ENCODE measurements at places on chromosomes 5 and 9.

DNA sequence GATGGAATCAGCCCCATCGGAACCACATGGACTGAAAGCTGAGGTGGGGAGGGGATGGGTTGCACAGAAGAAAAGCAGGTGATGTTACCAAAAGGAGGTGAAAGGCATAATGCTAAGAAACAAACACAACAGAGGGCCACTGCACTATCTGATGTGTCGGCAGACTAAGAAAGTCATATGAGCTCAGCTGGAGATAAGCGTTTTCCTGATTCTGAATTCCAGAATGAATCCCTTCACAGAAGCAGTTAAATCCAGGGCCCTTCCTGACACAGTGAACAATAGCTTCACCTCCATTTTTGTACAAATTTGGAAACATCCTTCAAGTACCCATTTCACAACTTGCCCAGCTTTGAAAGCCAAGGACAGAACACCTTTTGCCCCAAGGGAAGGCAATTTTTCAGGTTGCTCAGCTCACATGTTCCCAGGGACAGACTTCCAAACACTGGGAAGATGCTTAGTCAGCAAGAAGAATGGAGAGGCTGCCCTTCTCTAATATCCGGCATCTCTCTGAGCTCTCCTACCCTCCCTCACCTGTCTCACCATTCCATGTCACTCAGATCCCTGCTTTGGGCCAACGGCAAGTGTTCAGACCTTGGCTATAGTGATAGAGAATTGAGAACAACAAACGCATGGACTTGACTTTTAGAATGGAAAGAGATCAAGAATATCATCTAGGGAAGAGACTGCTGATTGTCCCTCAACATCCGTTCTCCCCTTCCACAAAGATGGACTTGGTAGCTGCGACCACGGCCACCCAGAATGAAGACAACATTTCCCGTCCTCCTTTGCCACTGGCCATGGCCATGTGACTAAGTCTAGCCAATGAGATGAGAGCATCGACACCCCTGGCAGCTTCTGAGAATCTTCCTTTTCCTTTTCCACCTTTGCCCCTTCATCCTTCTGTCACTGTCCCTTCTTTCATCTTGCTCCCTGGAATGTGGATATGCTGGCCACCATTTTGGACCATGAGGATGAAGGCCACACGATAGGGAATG is 68.6 kb upstream of the IL17B start:
- DNase-seq: no peak

DNA sequence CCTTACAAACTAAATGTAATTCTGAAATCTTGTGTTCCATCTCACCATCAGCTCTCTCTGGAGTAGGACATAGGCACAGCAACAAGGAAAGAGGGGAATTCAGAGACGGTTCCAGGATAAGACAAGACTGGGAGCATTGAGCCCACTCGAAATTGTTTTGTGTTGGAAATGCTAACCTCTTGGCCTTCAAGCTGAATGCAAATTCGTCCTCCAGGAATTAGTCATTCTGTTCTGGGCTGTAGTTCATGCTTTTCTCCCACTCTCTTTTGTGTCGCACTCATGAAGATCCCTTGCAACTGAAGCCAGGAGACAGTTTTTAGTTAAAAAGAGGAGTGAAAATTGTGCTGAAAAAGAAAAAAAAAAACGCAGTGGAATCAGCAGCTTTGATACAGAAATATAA is 121.7 kb upstream of the SEMA6A start:
- DNase-seq: no peak

DNA sequence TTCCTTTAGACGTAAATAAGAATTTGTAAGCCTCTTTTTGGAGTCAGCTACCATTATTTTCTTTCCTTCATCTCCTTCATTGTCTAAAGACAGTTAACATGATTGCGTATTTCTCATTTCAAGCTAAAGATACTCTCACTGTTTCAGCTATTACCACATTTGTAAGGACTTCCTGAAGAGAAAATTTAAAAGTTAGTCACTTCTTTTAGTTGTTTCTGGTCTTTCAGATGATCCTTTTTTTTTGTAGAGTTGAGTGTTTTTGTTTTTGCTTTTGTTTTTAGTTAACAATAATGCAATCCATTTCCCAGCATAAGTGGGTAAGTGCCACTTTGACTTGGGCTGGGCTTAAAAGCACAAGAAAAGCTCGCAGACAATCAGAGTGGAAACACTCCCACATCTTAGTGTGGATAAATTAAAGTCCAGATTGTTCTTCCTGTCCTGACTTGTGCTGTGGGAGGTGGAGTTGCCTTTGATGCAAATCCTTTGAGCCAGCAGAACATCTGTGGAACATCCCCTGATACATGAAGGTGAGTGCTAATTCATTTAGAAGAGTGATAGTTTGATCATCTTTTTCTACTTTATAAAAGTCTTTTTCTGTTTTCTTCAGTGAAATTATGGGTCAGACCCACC is 2.0 kb downstream of the IL31RA start:
- no peak for DNase-seq

DNA sequence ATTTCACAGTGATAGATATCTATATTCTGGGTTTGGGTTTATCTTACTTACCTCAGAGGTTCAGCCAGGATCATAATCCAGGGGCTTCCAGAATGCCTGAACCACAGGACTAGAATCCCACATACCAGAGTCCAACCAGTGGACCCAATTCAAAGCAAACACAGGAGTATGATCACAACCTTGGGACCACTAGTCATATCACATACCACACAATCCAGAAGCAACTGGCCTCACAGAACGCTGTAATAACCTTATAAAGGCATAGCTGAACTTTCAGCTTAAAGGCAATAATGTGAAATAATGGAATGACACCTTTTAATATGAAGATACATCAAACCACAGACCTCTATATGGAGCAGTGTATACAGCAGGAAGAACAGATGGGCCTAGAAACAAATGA is 25.3 kb downstream of the RAPGEF6 start:
- DNase-seq: no peak

DNA sequence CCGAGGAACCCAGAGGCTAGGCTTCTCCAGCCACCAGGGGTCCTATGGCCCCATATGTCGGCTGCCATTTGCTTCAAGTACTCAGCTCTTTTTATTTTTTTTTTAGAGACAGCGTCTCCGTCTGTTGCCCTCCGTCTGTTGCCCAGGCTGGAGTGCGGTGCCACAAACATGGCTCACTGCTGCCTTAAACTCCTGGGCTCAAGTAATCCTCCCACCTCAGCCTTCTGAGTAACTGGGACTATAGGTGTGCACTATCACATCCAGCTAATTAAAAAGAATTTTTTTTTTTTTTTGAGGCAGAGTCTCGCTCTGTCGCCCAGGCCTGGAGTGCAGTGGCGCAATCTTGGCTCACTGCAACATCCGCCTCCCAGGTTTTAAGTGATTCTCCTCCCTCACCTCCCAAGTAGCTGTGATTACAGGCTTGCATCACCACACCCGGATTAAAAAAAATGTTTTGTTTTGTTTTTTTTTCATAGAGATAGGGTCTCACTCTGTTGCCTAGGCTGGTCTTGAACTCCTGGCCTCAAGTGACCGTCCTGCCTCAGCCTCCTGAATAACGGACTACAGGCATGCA is 8.9 kb downstream of the CERCAM start:
- DNase-seq: no peak

GRCh38 chr5:151202381-151203139 is 21.3 kb downstream of the CCDC69 start:
- DNase-seq: no peak

DNA sequence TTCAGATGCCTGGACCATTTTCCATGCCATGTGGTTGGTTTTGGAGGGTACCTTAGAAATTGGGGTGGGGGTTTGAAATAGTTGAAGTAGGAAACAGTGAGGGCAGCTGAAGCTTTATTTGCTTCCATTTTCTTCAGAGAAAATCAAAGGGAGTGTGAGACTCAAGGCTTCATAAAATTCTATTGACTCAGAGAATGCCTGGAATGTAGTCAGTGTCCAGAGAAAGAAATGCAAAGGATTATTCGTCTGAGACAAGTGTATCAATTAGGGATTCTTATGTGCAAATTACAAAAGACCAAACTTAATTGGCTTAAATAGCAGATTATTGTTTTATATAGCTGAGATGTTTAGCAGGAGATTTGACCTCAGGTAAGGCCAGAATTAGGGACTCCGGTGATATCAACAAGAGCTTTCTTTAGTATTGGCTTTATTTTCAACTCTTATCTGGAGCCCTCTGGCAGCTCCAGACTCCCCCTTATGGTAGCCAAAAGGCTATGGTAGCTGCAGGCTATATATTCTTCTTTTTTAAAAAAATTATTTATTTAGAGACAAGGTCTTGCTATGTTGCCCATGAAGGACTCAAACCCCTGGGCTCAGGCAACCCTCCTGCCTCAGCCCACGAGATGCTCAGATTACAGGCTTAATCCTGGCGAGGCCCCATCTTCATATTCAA is 38.9 kb downstream of the PTTG1 start:
- DNase-seq: no peak

GRCh38 chr9:107489687-107490605 is at the start of gene KLF4:
KLF4 (minus strand) TSS chr9:107489769; CDS start chr9:107489172, 597 bp downstream.
- DNase-seq: peak; percentile 32

GRCh38 chr5:57779383-57780223 is 297.0 kb upstream of the ACTBL2 start:
- peak; percentile 8 for DNase-seq

- DNase-seq: no peak
Observed at GRCh38 chr9:4172731-4173130, 127.1 kb downstream of the GLIS3 start.

DNA sequence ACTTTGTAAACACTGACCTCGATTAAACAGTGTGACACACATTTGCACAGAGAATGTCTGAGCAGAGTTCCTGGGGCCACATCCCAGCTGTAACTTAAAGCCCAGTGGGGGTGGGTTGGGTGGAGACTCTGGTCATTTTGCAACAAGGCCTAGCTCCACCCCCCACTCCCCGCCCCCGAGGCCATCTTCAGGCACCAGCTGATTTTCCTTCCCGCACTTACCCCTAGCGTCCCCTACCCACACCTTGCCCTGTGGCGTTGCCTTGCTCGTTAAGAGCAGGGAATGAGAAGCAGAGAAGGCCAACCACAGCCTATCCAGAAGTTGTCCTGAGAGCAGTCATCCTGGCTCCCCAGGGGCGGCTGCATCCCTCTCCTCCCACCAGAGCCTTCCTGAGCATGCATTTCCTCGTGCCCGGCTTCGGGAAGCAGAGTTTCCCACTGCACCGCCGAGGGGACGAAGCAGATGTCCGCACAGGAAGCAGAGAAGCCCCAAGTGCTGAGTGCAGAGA is 101.7 kb upstream of the SARDH start:
- DNase-seq: no peak

GRCh38 chr5:68659881-68660280 is 433.9 kb upstream of the SLC30A5 start:
- no peak for DNase-seq

DNA sequence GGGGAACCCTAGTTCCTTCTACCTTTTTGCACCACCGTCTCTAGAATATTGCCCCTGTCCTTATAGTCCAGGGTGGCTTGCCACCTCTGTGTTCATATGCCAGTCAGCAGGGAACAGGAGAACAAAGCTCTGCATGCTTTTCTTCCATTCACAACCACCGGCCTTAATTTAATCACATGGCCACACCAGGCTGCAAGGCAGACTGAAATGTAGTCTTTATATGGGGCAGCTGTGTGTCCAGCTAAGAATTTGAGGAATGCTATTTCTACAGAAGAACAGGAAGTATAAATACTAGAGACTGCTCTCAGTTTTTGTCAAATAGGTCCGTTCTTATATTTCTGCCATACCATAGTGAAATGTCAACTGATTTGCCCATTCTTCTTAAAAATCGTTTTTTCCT is 5.8 kb downstream of the C5orf22 start:
- DNase-seq: no peak

DNA sequence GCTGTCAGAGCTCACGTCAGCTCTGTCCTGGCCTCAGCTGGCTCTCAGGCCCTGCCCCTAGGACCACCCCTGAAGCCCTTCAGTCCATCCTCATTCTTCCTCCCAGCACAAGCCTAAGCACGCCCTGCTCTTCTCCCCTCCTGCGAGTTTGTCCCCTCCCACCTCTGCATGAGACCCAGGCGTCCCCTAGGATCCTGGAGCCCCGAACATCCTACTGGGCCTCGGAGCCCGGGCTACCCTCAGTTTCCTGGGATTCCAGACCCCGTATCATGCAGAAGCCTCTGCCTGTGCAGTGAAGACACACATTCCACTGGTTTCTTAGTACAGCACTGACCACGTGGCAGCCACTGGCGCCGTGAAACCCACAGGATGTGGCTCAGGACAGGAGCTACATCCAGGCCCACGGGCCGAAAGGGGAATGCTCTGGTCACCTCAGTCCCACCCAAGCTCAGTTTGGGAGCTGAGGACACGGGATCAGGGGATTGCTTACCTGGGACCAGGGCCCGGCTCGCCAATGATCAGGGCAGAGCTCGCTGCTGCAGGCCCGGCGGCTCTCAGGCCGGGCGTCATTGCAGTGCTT is 64.2 kb downstream of the ZNF354C start:
- DNase-seq: no peak

DNA sequence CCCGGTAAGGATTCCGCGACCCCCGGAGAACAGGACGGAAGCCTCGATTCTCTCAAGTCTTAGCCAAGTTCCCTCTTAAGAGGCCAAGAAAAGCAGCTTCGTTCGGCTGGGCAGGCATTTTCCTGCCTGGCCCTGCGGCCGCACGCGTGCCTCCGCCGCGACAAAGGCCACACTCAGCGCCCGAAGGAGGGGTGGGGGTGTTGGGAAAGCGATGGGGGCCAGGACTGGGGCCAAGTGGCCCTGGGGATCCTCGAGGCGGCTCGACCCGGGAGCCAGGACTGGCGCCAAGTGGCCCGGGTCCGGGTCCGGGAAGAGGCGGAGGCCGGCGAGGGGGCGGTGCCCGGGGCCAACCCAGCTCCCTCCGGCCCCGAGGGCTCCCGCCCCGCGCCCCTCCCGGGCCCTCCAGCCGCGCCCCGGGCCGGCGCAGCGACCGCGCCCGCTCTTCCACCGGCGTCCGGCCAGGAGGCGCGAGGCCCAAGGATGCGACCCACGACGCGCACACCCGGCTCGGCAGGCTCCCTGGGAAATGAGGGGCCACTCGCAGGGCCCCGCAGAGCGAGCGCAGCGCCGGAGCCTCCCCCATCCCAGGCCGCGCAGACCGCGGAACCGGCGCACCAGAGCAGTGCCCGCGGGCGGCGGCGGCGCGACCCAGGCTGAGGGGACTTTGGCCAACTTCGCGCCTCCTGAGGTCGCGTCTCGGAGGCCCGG is 756 bp downstream of the VAV2 start:
- DNase-seq: no peak

DNA sequence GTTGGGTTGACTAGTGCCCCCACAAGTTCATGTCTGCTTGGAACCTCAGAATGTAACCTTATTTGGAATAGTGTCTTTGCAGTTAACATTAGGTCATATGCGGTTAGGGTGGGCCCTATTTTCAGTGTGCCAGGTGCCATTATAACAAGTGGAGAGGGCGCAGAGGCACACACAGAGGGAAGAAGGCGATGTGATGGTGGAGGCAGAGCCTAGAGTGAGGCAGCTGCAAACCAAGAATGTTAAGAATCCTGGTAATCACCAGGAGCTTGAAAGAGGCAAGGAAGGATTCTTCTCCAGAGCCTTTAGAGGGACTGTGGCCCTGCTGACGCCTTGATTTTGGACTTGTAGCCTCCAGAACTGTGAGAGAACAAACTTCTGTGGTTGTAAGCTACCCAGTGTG is 10.9 kb downstream of the GPR107 start:
- no peak for DNase-seq

- DNase-seq: no peak
Observed at GRCh38 chr5:121974261-121974660, 12.5 kb downstream of the SRFBP1 start.
